ENCODE measurements at places on chromosomes 2 and 18.

GRCh38 chr18:63487676-63488075, 10.9 kb downstream of the SERPINB5 start:
- DNase-seq, result no peak

DNA sequence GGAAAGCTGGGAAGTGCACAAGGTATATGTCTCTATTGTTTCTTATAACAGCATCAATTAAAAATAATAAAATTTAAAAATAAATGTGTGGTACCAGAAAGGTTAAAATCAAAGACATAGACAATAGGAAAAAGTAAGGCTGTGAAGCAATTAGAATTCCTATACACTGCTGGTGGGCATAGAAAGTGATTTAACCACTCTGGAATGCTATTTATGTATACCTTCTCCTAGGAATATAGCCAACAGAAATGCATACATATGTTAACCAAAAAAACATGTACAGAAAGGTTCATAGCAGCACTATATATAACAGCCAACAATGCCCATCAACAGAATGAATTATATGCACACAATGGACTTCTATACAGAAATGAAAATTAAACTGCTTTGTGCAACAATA, 43.0 kb downstream of the WDSUB1 start:
- DNase-seq, result no peak

DNA sequence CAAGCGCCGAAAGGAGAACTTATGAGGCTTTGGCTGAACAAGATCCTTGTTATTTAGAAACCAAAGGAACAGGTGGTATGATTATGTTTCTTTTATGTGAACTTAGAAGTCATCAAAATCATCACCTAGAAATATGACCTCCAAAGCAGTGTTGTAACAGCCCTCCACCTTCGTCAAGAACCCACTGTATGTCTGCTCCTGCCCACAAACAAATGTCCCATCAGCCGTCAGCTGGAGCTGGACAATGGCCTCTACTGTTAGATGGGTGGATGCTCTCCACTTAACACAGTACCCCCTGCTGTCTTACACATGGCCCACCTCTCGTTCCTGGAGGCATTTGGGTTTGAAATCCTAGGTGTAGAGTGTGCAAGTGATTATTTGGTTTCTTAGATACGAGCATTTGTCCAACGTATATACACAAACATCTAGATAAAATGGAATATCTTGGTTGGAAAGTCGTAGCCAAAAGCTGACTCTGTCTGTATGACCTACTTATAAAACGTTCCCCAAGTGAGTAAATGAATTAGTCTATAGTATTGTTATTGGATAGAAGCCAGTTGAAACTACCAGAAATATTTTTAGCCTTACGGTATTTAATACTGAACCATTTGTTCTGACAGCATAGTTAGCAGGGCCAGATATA, 113.0 kb downstream of the CRIM1 start:
- no peak for DNase-seq

DNA sequence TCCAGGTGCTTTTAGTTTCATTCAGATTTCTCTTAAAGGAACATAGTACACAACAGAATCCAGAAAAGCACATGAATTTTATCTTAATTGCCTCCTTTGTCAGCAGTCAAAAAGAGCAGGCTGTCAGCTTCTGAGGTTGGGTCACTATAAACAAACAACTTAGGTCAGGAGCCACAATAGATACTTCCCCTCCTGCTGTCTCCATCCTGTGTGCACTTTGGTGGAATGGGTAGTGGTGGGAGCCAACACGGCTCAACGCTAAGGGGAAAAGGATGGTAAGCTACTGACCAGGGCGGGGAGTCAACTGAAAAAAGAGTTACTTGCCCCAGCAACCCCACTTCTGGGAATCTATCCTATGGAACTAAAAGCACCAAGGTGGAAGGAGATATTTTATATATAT, 121.9 kb downstream of the PAX3 start:
- DNase-seq, result no peak

DNA sequence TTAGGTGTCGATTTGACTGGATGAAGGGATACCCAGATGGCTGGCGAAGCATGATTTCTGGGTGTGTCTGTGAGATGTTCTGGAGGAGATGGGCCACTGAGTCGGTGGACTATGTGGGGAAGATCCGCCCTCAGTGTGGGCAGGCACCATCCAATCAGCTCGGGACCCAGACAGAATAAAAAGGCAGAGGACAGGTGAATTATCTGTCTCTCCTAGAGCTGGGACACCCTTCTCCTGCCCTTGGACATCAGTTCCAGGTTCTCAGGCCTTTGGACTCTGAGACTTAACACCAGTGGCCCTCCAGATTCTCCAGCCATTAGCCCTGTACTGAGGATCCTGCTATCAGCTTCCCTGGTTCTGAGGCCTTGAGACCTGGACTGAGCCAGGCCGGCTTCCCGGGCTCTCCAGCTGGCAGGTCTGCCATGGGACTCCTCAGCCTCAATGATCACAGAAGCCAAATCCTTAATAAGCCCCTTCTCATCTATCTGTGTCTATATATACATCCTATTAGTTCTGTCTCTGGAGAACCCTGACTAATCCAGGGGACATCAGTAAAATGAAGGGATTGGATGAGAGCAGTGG, 11.7 kb downstream of the PROC start:
- no peak for DNase-seq

DNA sequence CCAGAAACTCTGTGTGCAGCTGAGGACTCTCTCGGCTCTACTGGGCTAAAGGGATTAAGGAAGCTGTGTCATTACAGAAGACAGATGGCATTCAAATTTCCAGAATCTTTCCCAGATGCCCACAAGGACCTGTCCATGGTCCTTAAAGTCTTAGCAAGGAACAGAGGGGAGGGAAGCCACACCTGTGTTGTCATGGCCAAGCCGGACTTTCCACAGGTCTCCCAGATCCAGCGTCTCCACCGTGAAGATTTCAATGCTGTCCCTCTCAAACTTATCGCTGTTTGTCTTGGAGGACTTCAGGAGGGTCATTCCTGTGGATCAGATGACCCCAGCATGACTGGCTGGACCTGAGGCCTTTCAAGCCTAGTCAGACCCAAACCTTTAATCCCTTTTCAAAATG, 114.5 kb downstream of the LOXHD1 start:
- no peak for DNase-seq

DNA sequence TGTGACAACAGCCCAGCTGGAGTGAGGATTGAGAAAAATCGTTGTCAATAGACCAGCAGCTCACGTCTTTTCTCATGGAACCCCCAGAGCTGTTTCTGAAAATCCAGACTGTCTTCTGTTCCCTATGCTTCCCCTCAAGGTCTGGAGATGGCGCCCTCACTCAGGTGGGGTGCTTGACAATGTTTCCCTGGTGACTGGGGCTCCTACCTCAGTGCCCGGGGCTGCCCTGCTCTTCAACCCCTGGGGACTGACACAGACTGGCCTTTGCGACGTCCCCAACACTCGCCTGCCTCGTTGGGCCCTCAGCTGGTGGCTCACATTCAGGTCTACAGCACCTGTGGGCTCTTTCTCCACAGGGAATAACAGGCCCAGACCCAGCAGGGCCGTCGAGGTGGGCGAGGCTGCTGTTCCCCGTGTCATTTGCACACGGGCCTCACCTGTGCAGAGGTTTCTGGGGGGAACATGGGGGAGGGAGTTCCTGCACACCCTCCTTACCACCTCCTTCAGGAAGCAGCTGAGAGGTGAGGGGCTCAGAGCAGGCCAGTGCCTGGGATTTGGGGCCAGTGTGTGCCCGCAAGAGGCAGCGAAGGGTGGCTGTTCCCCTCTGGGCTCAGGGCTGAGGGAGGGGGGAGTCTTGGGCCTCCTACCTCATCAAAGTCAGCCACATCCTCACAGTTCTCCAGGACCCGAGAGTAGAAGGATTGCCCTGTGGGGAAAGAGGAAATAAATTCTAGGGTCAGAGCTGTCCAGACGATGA, 59.3 kb upstream of the OTOF start:
- DNase-seq, result no peak

DNA sequence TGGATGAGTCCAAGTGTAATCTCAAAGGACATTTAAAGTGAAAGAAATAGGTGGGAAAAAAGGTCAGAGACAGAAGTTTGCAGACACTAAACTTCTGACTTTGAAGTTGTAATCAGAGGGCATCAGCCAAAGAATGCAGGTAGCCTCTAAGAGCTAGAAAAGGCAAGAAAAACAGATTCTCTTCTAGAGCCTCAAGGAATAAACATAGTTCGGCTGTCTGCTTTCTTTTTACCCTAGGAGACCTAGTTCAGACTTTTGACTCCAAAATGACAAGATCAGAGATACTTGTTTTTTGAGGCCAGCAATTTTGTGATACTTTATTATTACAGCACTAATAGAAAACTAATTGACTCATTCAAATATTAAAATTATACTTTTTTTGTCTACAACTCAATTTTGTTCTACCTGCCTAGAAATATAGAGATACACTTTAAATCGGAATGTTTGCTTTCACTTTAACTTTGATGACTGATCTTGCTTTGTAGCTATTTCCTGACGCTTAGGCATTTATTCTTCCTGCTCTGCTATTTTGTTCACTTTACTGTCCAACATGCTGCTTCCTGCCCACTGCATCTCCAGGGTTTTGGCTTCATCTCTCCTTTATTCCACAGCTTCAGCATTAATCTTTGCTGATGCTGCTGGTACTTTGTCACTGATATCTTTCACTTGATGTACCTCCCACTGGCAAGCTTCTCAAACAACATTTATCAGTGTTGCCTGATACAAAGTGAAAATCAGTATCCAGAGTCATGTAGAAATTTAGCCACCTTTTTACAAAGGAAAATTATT, 272.5 kb downstream of the DSEL start:
- DNase-seq, result no peak

GRCh38 chr18:80127635-80128034, 18.6 kb downstream of the ADNP2 start:
- no peak for DNase-seq

GRCh38 chr18:32478807-32479206, 8.1 kb upstream of the GAREM1 start:
- DNase-seq, result no peak

DNA sequence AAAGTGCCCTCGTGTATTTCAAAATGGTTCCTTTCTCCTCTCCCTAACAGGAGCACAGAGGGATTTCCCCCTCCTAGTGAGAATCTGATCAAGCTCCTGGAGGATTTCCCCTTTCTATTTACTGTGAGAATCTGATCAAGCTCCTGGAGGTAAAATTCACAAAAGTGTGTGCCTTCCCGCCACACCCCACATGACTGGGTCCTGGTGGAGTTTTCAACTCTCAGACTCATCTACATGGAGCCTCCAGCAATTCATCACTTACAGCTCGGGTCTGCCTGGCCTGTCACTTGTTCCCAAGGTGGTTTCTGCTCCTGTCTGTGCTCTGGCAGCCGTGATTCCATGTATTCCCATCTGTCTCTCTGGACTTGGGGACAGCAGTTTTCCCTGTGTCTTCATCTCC, 590.7 kb downstream of the FBXO15 start:
- no peak for DNase-seq

DNA sequence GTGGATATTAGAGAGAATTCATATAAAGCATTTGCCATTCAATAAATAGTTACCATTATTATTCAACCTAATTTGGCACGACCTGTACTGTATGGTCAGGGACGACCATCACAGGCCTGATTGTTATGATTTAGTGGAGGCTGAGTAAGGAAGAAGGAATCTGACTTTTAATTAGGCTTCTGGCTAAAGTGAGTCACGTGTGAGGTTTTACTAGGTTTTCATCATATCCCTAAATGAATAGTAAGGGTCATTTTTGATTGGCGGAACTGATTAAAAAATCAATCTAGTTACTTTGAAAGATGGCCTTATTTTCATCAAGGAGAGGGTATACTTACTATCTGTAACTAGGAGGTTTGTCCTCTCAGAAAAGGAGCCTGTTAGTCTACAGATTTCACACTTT, 143.4 kb downstream of the ADCYAP1 start:
- DNase-seq, result no peak

DNA sequence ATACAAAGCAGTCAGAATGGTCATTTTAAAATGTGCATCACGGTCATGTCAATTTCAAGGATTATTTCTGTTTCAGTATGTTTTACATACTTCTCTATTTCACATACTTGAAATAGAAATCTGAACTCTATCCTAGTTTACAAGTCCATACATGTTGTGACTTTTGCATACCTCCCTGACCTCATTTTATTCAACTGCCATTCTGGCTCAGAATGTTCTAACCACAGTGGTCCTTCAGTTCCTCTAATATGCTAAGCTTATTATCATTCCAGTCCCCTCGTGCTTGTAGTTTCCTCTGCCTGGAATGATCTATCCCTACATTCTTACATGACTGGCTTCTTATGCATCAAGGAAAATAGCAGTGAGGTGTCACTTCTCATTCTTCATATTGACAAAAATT, 295.6 kb downstream of the KIAA1328 start:
- DNase-seq, result no peak

DNA sequence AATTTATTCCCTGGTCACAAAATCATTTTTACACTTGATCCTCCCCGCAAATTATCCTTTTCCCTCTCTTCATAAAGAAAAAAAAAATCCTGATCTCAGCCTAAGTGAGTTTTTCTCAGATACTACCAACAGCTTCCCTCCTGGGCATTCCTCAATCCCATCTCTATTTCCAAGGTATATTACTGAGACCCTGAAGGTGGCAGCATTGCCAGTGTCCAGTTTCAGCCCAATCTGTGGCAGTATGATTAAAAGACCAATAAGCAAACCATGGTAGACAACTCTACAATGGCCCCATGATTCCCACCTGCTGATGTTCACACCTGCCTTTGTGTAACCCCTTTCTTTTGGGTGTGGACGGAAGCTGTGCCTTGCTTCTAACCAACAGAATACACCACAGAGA, 45.1 kb downstream of the CCDC93 start:
- DNase-seq, result no peak

DNA sequence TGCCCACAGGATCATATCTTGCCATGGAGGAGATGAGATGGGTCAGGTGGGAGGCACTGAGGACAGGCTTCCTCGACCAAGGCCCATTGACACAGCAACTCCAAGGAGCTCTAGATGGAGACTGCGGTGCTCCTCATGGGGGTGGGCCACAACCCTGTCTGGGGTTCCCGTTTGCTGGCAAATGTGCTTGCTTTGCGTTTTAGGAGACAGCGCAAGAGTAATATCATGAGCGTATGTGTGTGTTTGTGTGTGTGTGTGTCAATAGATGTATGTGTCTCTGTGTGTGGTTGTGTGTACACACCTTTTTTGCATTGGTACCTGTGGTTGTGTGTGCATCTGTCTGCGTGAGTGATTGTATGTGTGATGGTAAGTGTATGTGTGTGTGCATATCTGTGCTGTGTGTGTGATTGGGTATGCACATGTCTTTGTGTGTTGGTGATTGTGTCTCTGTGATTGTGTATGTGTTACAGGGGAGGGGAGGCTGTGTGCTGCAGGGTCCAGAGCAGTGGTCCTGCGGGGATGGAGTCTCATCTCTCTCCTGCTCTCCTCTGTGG, 4.4 kb downstream of the FBLN7 start:
- no peak for DNase-seq

Data from NCI-H1694 treated with DMSO at 0.1 percent for 48 hours (cell line).